Activated gamma-delta T cell (primary cell): ENCODE measurements at places on chromosomes 12 and 14.
A peak's percentile ranks its signal among the peaks of the same experiment; 100 is the strongest.

DNA sequence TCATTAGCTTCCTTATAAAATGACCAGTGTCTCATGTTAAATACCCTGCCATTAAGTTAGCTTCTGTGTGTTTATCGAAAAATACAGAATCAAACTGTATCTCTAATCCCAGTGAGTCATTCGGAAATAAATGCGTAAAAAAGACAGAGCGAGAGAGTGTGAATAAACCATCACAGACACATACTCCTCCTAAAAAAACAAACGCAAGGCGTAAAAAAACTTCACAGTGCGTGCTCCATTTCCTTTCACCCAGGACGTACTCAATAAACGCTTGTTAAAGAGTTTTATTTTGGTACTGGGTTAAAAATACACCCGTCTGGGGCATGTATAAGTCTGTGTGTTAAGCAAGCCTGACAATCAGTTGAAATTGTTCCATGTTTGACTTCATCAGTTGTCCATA lies 58.8 kb upstream of the ISM2 start:
- DNase-seq: no peak

DNA sequence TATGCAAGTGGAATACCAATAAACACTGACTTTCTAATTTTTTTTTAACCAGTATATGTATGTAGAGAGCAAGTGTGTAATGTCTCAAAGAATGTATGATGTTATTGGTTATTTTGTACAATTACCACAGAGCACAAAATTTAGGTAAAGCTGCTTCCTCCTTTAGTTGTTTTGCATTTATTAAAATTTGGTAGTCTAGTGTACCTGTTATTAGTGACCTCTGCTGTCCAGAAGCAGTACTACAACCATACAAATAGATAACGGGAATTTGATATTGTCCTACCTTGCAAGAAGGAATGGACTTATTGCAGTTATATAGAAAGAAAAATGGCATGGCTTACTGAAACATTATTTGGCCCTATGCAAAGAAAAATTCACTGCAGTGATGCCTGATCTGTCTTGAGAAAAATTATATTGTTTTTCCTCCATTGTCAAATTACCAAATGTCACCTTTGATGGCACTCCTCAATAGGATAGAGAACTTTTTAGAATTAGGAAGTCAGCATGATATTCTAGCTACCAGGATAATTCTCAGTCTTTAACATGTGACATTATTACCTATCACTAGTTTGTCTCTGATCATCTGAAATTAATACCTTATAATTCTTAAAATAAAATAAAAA lies 153.9 kb upstream of the RMST start:
- no peak for DNase-seq

GRCh38 chr12:12334367-12335040 lies 15.5 kb downstream of the MANSC1 start:
- DNase-seq: peak; percentile 9

GRCh38 chr14:68389943-68390342 lies 402.9 kb downstream of the ZFP36L1 start:
- no peak for DNase-seq

- DNase-seq: no peak
These were observed 146.0 kb upstream of the C14orf180 start for GRCh38 chr14:104433401-104434213.

GRCh38 chr12:15563663-15564062 lies 225.5 kb downstream of the EPS8 start:
- no peak for DNase-seq

GRCh38 chr12:22121224-22121623 lies 75.2 kb downstream of the CMAS start:
- DNase-seq: no peak

GRCh38 chr12:9050521-9051157 lies 61.3 kb downstream of the KLRG1 start:
- no peak for DNase-seq

- no peak for DNase-seq
These were observed 11.4 kb upstream of the RNF34 start for GRCh38 chr12:121388421-121388981.

GRCh38 chr12:46674800-46675199 lies 151.0 kb downstream of the SLC38A4 start:
- DNase-seq: no peak

- DNase-seq: no peak
These were observed 31.9 kb upstream of the TC2N start for GRCh38 chr14:91899213-91899612.

- no peak for DNase-seq
These were observed 130.9 kb downstream of the TBX5 start for GRCh38 chr12:114275086-114275485.

DNA sequence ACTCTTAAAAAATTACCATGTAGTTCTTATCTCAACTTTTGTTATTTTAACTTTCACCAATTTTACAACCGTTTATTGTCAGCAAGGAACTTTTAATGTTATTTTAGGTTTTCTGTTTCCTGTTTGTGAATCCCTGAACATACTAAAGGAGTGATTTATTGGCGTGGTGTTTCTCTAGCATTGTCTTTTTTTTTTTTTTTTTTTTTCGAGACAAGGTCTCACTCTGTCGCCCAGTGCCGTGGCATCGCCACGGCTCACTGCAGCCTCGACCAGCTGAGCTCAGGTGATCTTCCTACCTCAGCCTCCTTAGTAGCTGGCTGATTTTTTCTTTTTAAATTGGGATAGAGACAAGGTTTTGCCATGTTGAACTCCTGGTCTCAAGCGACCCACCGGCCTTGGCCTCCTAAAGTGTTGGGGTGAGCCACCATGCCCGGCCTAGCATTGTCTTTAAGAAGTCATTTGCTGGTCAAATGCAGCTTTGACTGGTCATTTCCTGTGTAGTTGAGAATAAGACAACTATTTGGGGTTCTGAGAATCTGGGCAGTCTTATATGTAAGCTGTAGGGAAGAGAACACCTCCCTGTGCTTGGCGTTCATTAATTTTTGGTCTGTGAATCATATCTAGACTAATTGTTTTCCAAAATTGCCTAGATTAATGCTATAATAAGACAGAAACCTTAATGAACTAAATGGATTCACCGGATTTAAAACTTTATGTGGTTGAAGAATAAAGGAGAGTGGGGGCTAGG lies 2.1 kb downstream of the WASHC4 start:
- no peak for DNase-seq

GRCh38 chr14:66038212-66038611 lies 448.0 kb upstream of the CCDC196 start:
- DNase-seq: no peak

- no peak for DNase-seq
These were observed 21.0 kb upstream of the HMGA2 start for GRCh38 chr12:65803251-65803650.

DNA sequence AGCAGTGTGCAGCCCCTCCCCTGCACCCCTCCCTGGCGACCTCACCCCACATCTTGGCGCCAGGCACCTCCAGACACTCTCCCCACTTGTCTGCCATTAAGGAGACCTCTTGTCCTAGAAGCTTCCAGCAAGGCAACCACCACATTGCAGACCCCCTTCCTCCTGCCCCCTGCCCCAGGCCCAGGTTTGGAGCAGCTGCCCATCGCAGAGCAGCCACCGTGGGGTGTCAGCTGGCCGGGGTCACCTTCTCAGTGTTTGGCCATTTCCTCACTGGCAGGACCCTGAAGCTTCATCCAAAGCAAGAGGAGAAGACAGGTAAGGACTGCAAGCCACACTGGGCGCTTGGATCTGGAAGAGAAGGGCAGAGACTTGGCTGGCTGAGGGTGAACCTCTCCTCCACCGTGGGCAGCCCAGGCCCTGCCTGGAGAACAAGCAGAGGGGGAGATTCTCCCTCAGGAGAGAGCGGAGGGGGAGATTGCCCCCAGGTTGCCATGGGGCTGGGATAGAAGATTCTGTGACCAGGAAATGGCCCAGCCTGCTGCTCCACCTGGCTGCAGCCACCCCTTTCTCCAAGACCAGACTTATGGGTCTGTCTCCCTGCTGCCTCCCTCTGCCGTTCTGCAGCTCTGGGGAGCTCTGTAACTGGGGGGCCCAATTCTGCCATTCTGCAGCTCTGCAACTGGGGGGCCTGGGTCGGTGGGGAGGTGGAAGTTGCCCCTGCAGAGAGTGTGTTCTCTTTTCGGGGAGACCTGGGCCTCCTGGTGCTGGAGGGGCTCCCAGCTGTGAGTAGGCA lies 72.9 kb upstream of the C14orf180 start:
- no peak for DNase-seq

DNA sequence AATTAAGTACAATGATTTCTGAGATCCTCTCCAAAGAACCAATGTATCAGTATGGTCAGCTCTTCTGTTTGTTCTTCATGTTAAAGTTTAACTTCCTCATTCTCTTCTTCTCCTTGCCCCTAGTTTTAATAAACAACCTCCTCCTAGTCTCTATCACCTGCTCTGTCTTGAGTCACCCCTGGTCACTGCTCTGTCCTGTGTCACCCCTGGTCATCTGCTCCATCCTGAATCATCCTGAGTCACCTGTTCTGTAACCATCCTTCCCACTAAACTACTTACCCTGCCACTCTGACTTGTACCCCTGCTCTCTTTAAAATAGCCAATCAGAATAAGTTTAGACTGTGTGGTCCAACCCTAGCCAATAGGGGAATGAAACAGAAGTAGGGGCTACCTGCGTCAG lies 100.5 kb downstream of the ALG10B start:
- DNase-seq: no peak

GRCh38 chr12:25840678-25841465 lies 117.6 kb upstream of the RASSF8 start:
- no peak for DNase-seq

GRCh38 chr12:52687497-52688385 lies 7.5 kb upstream of the KRT1 start:
- no peak for DNase-seq

DNA sequence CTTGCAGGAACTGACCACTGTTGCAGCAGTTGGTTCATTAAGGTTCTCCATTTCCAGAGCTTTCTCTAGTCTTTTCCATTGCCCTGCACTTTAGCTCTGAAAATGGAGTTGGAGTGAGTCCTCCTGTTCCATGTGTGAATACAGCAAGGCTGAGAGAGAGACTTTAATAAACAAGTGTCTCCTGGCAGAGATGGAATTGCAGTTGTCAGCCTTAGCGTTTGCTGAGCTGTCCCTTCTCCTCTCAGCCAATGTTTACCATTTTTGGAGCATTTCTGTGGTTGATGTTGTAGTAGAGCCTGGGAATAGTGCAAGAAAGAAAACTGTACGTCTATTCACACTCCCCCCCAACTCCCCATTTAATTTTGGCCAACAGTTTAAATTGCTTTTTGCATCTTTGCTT lies 7.5 kb upstream of the MANSC4 start:
- DNase-seq: no peak
